ENCODE measurements at places on chromosomes 1 and 21.

DNA sequence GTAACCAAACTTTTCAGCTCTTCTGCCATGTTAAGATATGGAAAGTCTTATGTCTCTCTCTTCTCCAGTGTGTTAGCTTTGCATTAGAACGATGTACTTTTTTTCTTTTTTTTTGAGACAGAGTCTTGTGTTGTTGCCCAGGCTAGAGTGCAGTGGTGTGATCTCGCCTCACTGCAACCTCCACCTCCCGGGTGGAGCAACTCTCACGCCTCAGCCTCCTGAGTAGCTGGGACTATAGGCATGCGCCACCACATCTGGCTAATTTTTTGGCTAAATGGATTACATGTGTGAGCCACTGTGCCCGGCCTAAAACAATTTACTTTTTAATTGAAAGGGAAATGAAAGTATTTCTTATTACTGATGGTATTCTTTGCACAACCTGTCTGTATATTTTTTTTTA, 35.8 kb downstream of the SPEN start:
- no peak for DNase-seq

DNA sequence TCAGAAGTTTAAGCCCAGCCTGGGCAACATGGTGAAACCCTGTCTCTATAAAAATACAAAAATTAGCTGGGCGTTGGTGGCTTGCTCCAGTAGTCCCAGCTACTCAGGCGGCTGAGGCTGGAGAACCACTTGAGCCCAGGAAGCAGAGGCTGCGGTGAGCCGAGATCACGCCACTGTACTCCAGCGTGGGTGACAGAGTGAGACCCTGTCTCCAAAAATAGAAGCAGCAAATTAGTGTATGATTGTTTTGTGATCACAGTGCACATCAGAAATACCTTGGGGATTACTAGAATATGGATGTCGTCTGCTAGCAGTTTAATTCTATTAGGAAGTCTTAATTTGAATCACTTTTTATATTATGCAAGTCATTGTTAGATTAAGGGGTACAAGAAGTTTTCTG, 59.0 kb downstream of the ZBTB17 start:
- DNase-seq: no peak

GRCh38 chr21:25637851-25638659, 1.0 kb upstream of the JAM2 start:
- DNase-seq: no peak

GRCh38 chr1:5620997-5621396, 371.2 kb downstream of the NPHP4 start:
- DNase-seq: no peak

DNA sequence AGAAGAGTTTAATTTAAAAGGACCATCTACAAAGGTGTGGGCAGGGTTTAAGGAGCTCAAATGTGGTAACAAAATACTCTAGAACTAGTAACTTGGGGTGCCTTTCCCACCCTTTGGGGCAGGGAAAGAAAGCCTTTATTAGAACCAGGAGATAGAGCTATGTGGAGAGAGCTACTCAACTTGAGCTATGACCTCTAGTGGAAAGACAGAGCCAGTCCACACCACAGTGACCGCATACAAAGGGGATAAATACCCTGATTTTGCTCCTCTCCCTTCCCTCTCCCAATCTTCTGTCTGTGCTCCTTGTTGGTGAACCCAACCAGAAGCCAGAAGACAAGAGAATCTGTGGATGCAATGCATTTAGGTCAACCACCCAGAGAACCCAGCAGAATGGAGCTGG, 54.4 kb upstream of the JAK1 start:
- no peak for DNase-seq

GRCh38 chr1:239816081-239816782, 275.5 kb upstream of the FMN2 start:
- DNase-seq: no peak

GRCh38 chr1:23475134-23475628, 8.8 kb downstream of the ASAP3 start:
- no peak for DNase-seq

GRCh38 chr21:44684483-44684882, 2.5 kb upstream of the KRTAP12-1 start:
- no peak for DNase-seq

GRCh38 chr1:153536012-153536670, 350 bp upstream of the S100A6 start:
- DNase-seq: peak; percentile 32

Data from cerebellar nuclear complex (tissue), 1 donor.